ENCODE measurements at places on chromosomes 7 and 10. TPM values are rescaled to one million over a fixed set of nuclear protein-coding genes. Genes with fewer than 3 reads are reported as not detected.

Gene VIPR2
- total RNA-seq, result 8.5 TPM

Gene KCP
- 0.58 TPM for total RNA-seq

Gene OR9A2
- total RNA-seq, result 0.18 TPM

Gene FAM25A
- not detected for total RNA-seq

Gene CYP2C19
- total RNA-seq, result not detected

Gene STEAP1B
- total RNA-seq, result 3.1 TPM

Gene ACTL6B
- total RNA-seq, result not detected

Gene RAB18
- 75.6 TPM for total RNA-seq

Gene PDK4
- total RNA-seq, result 13.6 TPM

Gene KCND2
- 1.3 TPM for total RNA-seq

Gene TET1
- total RNA-seq, result 20.6 TPM

Gene SPDYE2
- 0.04 TPM for total RNA-seq

Gene TRPV5
- total RNA-seq, result 0.04 TPM

Gene TMEM178B
- 0.62 TPM for total RNA-seq

Gene PCBD1
- 66.5 TPM for total RNA-seq

Gene ZNF467
- 3.0 TPM for total RNA-seq

Gene NCF1
- 0.66 TPM for total RNA-seq

Gene MRLN
- total RNA-seq, result 254 TPM

Gene BUB3
- total RNA-seq, result 66.2 TPM

Gene SOSTDC1
- total RNA-seq, result 19.8 TPM

Gene LRRD1
- total RNA-seq, result 0.31 TPM

Gene DDX56
- 51.7 TPM for total RNA-seq

Gene ZNF853
- total RNA-seq, result 7.2 TPM

Gene INPP5A
- total RNA-seq, result 34.1 TPM

Gene TMEM236
- 0.40 TPM for total RNA-seq

Gene SEMA3C
- 270 TPM for total RNA-seq

Measured in muscle of leg (tissue), 16 donors.